ENCODE measurements at places on chromosomes 11 and 22.

- no peaks in the 10 kb centered on the region for H3K36me3 ChIP-seq
- no peak overlapping the region for H3K4me3 ChIP-seq
- H3K27ac ChIP-seq = no peak overlapping the region
- no peaks in the 10 kb centered on the region for H3K4me1 ChIP-seq
- no peaks in the 10 kb centered on the region for H3K27me3 ChIP-seq
- no peak for DNase-seq
Measured at GRCh38 chr11:44437122-44437521, 127.2 kb upstream of the ALX4 start.

DNA sequence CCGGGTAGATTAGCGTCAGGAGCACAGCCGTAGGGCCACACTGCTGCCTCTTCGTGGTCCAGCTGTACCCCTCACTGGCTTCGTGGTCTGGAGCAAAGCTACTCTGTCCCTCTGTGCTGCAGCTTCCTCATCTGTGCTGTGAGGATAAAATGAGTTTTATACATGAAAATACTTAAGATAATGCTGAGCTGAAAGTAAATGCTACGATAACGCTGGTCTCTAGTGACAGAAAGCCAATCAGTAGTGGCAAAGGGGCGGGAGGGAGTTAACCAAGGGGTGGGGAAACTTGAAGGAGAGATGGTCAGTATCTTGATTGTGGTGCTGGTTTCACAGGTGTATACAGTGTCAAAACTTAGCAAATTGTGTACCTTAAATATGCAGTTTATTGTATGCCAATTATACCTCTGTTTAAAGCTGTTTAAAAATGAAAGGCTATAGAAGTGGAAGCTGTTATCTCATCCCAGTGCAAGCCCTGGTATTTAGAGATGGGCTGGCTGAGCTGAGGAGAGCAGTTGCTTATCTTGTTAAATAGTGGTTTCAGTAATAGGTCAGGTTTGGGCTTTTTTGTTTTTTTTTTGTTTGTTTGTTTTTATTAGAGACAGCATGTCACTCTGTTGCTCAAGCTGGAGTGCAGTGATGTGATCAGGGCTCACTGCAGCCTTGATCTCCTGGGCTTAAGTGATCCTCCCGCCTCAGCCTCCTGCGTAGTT lies 36.7 kb downstream of the ACO2 start:
- H3K36me3 ChIP-seq = peaks cover 2% of the 10 kb centered on the region
- DNase-seq = no peak
- no peak overlapping the region for H3K4me3 ChIP-seq
- H3K27me3 ChIP-seq = no peaks in the 10 kb centered on the region
- H3K27ac ChIP-seq = no peak overlapping the region
- no peaks in the 10 kb centered on the region for H3K4me1 ChIP-seq

DNA sequence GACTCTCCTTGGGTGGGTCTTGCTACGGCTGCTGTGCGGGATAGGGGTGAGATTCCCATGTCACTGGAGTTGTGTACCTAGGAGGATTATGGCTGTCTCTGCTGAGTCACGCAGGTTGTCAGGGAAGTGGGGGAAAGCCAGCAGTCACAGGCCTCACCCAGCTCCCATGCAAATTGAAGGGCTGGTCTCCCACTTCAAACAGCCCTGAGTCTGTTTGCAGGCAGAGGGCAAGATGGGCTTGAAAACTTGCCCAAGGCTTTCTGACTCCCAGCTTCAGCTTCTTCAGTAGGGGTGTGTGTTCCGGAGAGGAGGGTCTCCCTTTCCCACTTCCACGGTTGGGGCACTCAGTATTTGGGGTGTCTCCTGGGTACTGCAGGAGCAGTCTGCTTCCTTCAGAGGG lies 10.9 kb upstream of the SC5D start:
- peak overlapping the region; percentile 79 for H3K27ac ChIP-seq
- H3K27me3 ChIP-seq = no peaks in the 10 kb centered on the region
- peaks cover 40% of the 10 kb centered on the region for H3K4me1 ChIP-seq
- H3K4me3 ChIP-seq = no peak overlapping the region
- no peak for DNase-seq

- no peak overlapping the region for H3K27ac ChIP-seq
- DNase-seq = no peak
- no peak overlapping the region for H3K4me3 ChIP-seq
- H3K27me3 ChIP-seq = no peaks in the 10 kb centered on the region
- no peaks in the 10 kb centered on the region for H3K36me3 ChIP-seq
- no peaks in the 10 kb centered on the region for H3K4me1 ChIP-seq
Measured at GRCh38 chr22:39689421-39689820, 118.9 kb downstream of the CACNA1I start.

DNA sequence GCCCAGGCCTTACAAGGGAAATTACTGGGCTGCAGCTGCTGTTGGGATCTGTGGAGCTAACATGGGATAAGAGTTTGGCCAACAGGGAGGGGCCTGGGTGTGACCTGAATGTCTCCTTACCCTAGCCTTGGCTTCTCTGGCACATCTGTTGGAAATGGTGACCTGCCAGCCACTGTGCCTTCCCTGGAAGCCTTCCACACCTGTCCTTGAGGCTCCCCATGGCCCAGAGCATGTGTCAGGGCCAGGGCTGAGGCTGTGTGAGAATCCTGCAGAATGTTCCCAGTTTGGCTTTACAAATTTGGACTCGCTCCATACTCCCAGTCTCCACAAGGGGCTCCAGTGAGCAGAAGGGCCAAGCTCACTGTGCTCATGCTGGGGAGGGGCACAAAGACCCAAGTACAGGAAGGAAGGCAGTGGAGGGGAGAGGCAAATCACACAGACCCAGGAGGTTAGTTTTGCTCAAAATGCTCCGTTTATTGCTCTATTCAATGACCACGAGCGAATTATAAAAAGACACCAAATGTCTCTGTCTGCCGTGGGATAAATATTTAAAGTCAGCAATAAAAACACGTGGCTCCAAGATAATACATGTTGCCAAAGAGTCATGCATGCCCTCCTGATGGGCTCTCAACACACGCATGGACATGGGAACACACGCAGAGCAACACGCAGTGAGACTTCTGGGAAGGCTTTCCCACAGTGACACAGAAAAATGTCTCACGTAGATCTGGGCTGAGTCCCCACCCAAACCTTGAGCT lies 1.7 kb upstream of the IGSF22 start:
- H3K4me3 ChIP-seq = no peak overlapping the region
- H3K36me3 ChIP-seq = no peaks in the 10 kb centered on the region
- no peak overlapping the region for H3K27ac ChIP-seq

GRCh38 chr11:77770629-77771028 lies 49.9 kb downstream of the RSF1 start:
- no peak overlapping the region for H3K4me3 ChIP-seq
- no peaks in the 10 kb centered on the region for H3K27me3 ChIP-seq
- no peak for DNase-seq
- H3K4me1 ChIP-seq = peaks cover 13% of the 10 kb centered on the region
- H3K27ac ChIP-seq = no peak overlapping the region
- peaks cover 2% of the 10 kb centered on the region for H3K36me3 ChIP-seq

All from Caco-2 (cell line).